ENCODE measurements at places on chromosomes 4 and X.

DNA sequence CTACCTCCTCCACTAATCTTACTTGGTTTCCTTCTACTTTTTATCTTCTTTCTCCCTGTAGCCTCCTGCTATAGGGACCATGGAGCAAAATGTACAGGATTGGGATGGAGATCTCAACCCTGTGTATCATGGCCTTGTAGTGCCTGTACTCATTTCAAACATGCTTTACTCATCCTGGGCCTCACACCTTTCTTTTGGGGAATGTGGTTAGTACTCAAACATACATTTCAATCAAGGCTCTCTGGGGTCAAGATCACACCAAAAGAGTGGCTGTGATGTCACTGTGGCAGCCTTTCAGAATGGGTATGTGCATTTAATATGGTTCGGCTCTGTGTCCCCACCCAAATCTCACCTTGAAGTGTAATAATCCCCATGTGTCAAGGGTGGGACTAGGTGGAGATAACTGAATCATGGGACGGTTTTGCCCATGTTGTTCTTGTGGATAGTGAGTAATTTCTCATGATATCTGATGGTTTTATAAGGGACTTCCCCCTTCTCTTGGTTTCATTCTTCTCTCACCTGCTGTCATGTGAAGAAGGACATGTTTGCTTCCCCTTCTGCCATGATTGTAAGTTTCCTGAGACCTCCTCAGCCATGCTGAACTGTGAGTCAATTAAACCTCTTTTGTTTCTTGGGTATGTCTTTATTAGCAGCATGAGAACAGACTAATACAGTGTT lies 205.1 kb downstream of the RASL11B start:
- no peak for DNase-seq

GRCh38 chr4:32745351-32745750 lies 2025.2 kb downstream of the PCDH7 start:
- DNase-seq, result no peak

GRCh38 chr4:20418861-20419451 lies 167.3 kb downstream of the SLIT2 start:
- peak; percentile 20 for DNase-seq

DNA sequence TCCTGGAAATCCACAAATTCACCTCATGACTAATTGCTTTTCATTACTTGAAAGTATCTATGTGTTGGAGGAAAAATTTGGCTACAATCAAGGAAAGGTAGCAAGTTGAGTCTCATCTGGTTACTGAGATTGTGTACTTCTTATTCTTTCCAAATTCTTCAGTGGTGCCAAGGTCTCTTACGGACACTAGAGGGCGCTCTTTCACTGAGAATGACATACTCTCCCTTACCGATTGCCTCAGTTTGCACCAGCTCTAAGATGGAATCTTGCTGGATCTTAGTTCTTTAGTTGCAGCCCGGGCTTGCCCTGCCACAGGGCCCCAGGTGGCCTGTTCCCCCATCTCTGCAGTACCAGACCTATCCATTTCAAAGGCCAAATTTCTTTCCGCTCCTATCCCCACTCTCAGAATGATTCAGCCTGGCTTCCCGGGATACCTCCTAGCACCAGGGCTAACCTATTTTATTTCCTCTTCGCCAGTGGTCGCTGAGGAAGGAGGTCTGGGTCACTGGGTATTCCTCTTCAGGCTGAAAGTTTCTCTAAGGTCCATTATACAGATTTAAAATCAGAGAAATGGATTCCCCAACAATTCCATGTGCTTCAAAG lies 24.6 kb upstream of the GPR50 start:
- DNase-seq, result peak; percentile 10

- DNase-seq, result peak; percentile 78
Measured at GRCh38 chrX:10615931-10616774, 4.2 kb downstream of the MID1 start.

DNA sequence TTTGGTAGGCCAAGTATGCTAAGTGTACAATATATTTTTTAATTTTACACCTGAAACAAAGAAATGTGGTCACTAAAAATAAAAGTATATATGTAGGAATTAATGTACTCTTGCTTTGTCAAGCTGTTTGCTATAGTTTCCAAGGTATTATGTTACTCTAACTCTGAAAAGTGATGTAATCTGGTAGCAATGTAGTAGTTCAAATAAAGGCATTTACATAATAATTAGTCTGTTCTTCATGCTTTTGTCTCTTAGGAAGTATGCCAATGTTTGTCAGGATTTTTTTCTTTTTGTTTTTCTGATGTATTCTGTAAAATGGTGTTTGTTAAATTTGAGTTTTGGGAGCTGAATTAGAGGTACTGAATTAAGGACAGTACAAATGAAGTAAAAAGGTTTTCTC lies 89.5 kb downstream of the PLS3 start:
- no peak for DNase-seq

DNA sequence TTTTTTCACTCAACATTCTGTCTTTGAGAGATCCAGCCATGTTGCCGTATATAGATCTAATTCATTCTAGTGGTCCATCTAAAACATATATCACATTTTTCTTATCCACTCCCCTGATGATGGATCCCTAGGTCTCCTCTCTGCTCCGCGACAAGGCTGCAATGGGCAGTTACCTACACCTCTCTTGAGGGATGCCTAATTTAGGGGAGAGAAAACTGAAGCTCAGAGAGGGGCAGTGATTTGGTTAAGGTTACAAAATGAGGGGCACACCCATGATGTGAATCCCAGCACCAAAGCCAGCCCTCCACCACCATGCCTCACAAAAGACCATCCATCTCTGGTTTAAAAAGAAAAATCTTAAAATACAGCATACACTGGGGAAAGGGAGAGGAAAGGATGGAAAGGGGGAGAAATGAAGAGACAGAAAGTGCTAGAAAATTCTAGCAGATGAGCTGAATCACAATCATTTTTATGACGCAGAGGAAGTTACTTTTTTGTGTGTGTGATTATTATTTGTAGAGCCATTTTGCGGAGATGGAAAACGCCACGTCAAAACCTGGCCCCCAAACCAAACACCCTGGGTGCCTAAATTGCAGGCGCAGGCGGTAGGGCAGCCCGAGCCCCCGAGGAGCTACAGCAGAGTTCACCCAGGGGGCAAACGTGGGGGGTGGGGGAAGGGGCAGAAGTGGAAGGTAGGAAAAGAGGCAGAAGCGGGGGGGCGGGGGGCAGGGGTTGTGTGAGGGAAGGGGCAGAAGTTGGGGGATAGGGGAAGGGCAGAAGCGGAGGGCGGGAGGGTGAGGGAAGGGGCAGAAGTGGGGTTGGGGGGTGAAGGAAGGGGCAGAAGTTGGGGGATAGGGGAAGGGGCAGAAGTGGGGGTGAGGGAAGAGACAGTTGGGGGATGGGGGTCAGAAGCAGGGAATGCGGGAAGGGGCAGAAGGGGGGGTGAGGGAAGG lies 1.3 kb upstream of the TSPYL2 start:
- no peak for DNase-seq

DNA sequence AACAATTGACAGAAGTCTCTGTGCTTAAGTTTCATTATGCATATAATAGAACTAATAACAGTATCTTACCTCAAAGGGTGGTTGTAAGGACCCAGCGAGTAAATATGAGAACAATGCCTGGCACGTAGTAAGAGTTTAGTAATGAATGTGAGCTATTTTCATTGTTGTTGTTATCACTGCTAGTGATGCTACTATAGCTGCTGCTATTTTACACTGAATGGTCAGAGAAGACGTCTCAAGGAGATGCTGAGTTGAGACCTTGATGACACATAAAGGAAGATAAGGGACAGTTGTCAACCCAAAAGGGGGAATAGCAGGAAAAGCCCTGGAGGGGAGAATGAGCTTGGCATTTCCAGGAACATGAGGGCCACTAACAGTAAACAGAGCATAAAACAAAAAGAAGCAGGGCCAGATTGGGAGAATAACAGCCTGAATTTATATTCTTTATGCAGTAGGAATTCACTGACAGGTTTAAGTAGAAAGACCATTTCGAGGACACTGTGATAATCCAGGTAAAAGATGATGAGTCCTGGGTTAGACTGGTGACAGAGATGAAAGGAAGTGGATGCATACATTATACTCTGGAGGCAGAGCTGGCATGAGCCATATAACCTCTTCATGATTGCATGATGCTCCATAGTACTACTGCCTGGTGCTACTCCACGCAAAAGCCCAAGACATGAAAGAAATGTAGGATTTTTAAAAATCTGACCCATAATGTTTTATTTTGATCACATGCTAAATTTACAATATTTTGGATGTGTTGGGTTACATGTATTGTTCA lies 23.1 kb downstream of the ATP8A1 start:
- no peak for DNase-seq

DNA sequence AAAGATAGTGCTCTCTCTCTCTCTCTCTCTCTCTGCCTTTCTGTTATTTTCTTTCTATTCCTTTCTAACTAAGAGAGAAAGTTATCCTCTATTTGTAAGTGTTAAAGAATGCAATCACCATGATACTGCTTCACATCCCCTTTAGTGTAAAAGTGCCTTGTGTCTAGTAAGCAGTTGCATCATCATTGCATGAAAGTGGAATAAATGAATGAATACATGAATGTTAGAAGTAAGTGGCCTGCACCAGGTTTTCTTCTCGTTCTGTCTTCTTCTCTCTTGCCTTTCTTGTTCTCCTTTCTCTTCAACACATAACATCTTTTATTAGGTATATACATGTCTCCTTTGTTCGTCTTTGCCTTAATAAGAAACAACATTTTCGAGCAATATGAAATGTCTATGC lies 35.2 kb downstream of the TRIM2 start:
- no peak for DNase-seq

All from NCI-H526 treated with DMSO at 0.1 percent for 48 hours (cell line).